ENCODE measurements at places on chromosomes 3 and 15. TPM values are rescaled to one million over a fixed set of nuclear protein-coding genes. Genes with fewer than 3 reads are reported as not detected.

ITIH1 gene
- not detected for polyA plus RNA-seq

TRPM7 gene
- 3.1 TPM for polyA plus RNA-seq

MAPK6 gene
- polyA plus RNA-seq, result 18.8 TPM

MUC4 gene
- not detected for polyA plus RNA-seq

BCHE gene
- 30.3 TPM for polyA plus RNA-seq
